ENCODE measurements at places on chromosomes 3 and 15. TPM values are rescaled to one million over a fixed set of nuclear protein-coding genes. Genes with fewer than 3 reads are reported as not detected.

DNA sequence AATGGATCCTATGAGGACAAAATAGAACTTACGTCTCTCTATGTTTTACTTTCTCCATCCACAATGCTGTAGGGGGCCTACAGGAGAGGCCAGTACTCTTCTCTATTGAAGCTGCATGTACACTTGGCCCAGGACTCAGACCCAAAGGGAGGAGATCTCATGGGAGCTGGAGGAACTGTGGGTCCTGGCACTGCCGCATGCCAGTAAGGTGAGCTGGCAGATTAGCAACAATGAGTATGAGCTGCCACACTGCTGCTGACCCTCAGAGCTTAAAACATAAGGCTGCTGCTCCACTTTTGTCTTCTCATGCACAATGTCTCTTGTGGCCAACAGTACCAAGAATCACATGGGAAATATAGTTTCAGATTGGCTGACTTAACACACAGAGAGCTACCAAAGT is 57.8 kb upstream of the TBC1D5 start:
- DNase-seq: peak; percentile 25

- DNase-seq: no peak
Measured at GRCh38 chr15:68206711-68207151, 1.6 kb upstream of the CALML4 start.

DNA sequence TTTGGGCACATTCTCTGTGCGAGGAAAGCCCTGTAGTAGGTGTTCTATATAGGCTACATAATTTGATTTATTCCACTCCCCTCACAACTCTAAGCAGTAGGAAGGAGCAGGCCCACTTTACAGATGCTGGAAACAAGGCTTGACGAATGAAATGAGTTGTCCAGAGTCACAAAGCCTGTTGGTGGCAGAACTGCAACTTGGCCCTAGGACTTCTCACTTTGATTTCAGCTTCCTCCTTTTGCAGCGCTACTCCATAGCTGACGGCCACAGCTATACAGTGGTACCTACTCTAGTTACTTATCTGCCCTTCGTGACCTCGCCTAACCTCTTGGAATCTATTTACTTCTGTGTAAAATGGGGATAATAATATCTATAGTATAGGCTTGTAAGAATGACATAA is 2.5 kb upstream of the IRAK2 start:
- DNase-seq: no peak

Gene FETUB
- not detected for total RNA-seq

- DNase-seq: no peak
Measured at GRCh38 chr3:15063656-15064286, 1.3 kb downstream of the MRPS25 start.

Gene HYKK
- 4.1 TPM for total RNA-seq

Gene TM4SF18
- total RNA-seq: 2.4 TPM

DNA sequence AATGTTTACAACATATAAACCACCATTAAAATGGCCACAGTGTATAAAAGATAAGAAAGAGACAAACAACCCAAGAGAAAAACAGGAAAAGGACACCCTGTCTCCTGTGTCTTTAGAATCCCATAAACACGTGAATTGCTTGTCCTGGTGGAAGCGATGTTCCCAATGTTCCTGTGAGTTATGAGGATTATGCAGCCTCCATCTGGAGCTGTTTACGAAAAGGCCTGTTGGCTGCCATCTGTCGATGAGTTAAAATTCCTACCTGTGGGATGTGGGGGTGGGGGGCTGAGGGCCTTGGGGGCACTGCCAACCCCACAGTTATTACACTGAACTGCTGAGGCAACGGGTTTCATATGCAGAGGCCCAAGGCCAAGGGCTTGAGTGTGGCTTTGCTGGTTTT is 13.6 kb downstream of the NISCH start:
- no peak for DNase-seq

GRCh38 chr15:65630760-65631159 is 9.0 kb downstream of the SLC24A1 start:
- no peak for DNase-seq

Gene ZNF774
- total RNA-seq: 0.66 TPM

DNA sequence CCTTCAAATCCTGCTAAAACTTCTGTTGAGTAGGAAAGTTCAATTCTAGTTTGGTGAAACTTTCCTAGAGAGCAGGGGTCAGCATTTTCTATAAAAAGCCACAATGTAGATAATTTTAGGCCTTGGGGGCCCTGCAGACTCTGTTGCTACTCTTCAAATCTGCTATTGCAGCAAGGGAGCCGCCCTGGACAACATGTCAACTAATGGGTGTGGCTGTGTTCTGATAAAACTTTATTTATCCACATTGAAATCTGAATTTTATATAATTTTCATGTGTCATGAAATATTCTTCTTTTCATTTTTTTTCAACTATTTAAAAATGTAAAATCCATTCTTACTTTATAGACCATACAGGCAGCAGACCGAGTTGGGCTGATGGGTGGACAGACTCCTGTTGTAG is 67.4 kb upstream of the SAMMSON start:
- DNase-seq: no peak

Gene SRP14
- 355 TPM for total RNA-seq

GRCh38 chr3:186187401-186188275 is 78.7 kb upstream of the ETV5 start:
- DNase-seq: no peak

GRCh38 chr3:128618398-128618726 is 32.3 kb downstream of the RPN1 start:
- DNase-seq: no peak

- DNase-seq: peak; percentile 35
Measured at GRCh38 chr3:141051443-141052200, 475 bp downstream of the SPSB4 start.

DNA sequence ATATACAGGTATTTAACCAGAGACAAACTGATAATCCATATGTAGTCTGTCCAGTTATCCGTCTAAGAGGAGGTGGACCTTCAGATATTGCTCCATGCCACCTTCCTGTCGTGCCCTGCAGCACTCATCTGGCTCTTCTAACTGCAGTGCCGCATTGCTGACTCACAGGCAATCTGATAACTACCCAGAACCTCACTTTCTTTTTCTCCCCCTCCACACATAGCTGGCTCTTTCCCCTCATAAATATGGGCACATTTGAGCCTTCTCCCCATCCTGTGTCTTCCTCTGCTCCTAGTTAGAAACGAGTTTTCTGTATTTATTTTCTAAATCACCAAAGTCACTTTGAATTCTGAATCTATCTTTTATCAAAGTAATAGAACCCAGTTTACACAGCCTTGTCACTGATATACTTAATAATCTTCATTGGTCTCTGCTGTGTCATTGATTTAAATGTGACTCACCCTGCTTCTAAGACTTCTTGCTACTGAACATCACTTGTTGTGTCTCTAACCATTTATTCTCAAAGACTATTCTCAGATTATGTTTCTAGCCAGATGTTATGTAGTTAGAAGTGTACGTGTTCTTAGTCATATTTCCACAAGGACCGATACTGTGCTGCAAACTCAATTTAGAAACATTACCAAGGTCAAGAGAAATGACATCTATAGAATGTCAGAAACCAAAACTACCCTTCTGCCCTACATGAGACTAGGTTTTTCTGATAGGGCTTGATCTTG is 17.4 kb upstream of the KCNMB2 start:
- DNase-seq: no peak

- no peak for DNase-seq
Measured at GRCh38 chr3:166270429-166270828, 433.2 kb upstream of the BCHE start.

Gene SEMA3B
- total RNA-seq: 2.6 TPM

Gene TGM5
- total RNA-seq: 0.24 TPM

- no peak for DNase-seq
Measured at GRCh38 chr3:27713435-27714145, 8.5 kb downstream of the EOMES start.

Gene FBLN2
- total RNA-seq: 7.4 TPM

Gene FHIT
- not detected for total RNA-seq

DNA sequence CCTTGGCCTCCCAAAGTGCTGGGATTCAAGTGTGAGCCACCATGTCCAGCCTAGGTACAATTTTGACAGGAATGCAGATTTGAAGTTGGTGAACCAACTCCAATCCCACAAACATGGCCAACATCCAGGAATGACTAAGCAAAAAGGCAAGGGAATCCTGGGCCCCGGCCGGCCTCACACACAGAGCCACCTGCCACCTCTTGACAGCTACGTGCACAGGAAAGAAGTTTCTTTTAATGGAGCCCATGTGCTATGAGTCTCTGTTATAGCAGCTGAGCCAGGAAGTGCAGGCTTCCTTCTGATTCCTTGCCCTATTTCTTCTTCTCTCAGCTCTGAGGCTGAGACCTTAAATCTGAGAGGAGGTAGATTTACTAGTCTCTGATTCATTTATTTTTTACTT is 8.8 kb downstream of the TMEM40 start:
- DNase-seq: no peak

Gene RBMS3
- total RNA-seq: 31.7 TPM

DNA sequence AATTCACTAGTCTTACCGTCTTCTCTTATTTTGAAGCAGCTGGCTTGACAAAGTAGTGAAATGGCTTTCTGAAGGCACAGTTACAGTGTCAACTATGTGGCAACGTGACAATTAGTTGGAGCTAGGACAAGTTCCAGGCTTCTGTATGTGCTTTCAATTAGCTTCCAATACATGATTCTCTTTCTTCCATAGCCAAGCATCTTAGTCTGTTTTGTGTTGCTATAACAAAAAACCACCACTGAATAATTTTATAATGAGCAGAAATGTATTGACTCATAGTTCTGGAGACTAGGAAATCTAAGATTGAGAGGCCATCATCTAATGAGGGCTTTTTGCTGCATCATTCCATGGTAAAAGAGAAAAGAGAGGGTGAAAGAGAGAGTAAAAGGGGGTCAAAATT is 365.1 kb upstream of the PLSCR5 start:
- DNase-seq: no peak

Gene CELSR3
- total RNA-seq: 0.26 TPM

Gene ITPKA
- total RNA-seq: 5.7 TPM

GRCh38 chr15:88661041-88661700 is 22.4 kb downstream of the ISG20 start:
- DNase-seq: peak; percentile 10

- DNase-seq: no peak
Measured at GRCh38 chr15:60809375-60809774, 330.4 kb upstream of the ICE2 start.

GRCh38 chr15:63855735-63856134 is 22.0 kb upstream of the HERC1 start:
- DNase-seq: no peak

Gene SMCO1
- not detected for total RNA-seq

DNA sequence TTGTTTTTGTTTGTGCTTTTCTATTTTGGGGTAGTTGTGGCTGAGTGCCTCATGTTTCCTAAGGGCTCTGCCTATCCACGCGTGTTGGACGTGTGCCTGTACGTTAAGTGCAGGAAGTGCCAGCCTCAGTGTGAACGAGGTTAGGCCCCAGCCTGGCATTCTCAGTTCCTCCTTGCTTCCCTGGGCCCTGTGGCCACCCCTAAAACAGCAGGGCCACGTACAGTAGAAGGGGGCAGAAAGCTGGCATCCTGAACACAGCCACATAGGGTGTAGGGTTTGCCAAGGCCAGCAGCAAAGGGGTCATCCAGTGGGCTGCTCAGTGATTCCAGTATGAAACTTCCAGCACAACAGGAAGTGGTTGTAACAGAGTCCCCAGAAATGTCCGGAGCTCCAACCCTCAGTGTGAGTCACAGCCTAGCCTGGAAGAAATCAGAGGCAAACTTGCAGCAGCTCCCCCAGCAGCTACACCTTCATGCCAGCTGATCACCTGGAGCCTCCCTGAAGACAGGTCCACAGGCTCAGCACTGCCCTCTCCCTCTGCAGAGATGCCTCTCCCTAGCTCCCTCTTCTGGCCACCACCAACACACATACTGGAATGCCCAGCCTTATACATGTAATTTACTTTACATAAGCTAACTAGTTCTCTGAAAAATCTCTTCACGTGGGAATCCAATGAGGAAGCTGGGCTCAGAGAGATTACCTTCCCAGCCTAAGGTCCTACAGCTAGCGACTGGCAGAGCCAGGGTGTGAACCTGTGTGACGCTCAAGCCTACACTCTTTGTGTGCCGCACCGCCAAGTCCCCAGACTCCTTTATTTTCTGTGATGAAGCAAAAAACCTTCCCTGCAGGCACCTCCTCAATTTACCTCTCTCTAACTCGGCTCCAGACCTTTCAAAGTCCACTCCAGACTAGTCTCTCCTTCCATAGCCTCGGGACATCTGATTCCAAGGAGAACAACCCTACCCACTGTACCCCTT is 26.6 kb downstream of the ILDR1 start:
- DNase-seq: peak; percentile 3

- DNase-seq: no peak
Measured at GRCh38 chr3:38204599-38205471, 39.5 kb downstream of the OXSR1 start.

Gene PPM1L
- 0.24 TPM for total RNA-seq

DNA sequence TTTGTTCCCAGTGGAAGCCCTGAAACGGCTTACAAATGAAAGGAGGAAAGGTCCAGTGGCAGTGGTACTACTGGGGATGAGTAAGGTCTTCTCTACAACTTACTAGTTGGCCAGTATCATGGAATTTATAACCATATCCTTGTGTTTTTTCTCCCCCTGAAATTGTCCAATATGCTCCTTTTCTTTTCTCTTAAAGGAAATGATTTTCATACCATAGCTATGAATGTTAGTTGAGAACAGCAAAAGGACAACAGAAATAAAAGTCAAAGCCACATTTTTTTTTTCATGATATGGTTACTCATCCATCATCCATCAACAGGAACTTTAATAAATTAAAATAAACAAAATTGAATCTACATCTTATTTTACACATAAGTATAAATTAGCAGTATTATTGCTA is 450.4 kb downstream of the MFSD1 start:
- no peak for DNase-seq

DNA sequence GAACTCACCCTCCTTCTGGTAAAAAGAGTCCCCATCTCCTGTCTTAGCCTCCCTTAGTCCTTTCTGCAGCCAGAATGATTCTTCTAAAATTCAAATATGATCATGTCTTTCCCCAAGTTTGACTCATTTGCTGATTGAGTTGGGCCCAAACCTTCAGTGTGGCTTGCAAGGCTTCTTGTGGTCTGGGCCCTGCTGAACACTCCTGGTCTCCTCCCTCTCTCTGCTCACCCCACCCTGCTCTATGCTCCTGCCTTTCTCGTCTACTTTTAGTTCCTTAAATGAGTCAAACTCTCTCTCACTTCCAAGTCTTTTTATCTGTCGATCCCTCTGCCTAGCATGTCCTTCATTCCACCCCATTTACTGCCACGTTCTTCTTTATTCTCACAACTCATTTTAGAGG is 72.6 kb downstream of the CCR1 start:
- no peak for DNase-seq

Gene NPAP1
- not detected for total RNA-seq

DNA sequence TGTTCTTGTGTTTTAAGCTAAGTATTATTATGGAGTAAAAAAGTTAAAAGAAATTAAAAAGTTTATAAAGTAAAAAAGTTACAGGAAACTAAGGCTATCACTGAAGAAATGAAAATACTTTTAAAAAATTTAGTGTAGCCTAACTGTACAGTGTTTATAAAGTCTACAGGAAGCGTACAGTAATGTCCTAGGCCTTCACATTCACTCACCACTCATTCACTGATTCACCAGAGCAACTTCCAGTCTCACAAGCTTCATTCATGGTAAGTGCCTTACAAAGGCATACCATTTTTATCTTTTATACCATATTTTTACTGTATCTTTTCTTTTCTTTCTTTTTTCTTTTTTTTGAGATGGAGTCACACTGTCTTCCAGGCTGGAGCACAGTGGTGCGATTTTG is 40.7 kb upstream of the SCN5A start:
- DNase-seq: no peak

GRCh38 chr3:157429708-157430107 is 6.9 kb upstream of the PTX3 start:
- peak; percentile 10 for DNase-seq

GRCh38 chr3:72150634-72151412 is 365.9 kb upstream of the PROK2 start:
- DNase-seq: no peak

GRCh38 chr15:56205061-56205876 is 38.4 kb downstream of the RFX7 start:
- no peak for DNase-seq
